Esophagus squamous epithelium (tissue), 5 donors: ENCODE measurements at places on chromosomes 1 and 21.

DNA sequence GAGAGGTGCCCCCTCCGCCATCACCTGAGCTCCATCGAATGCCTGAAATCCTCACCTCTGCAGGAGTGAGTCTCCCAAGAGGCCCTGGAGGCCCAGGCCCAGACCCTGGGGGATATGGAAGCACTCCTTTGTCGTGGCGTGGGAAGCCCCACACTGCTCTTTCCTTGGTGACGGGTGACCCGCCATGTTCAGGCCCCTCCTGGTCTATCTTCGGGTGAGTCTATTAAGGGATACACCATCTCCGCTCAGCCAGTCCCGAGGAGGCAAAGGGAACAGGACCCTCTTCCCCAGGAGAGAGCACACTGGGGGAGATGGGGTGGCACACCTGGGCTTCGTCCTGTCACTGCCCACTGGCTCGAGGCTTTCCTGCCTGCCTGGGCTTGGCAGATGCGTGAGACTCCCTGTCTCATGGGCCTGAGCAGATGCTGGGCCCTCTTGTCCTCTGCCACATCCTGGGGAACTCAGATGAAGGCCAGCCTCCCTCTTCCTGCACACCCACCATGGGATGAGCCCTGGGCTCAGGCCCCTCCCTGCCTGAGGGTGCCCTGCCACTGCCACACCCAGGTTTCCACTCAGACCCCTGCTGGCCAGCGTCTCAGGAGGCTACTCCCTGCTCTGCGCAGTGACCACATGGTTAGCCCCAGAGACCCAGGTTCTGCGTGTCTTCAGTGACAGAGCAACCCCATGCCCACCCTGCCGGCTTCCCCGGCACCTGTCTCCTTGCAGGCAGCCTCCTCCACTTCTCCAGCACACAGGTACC lies 3.8 kb upstream of the NPHP4 start:
- H3K27me3 ChIP-seq, result no peaks in the 10 kb centered on the region
- peaks cover 11% of the 10 kb centered on the region for H3K4me1 ChIP-seq
- no peak overlapping the region for H3K4me3 ChIP-seq
- no peak overlapping the region for H3K27ac ChIP-seq
- no peaks in the 10 kb centered on the region for H3K36me3 ChIP-seq

GRCh38 chr1:168801032-168801745 lies 72.2 kb upstream of the DPT start:
- no peaks in the 10 kb centered on the region for H3K27me3 ChIP-seq
- H3K4me3 ChIP-seq, result no peak overlapping the region
- DNase-seq, result no peak
- no peaks in the 10 kb centered on the region for H3K36me3 ChIP-seq
- no peaks in the 10 kb centered on the region for H3K4me1 ChIP-seq
- H3K27ac ChIP-seq, result no peak overlapping the region

- no peak overlapping the region for H3K27ac ChIP-seq
- no peaks in the 10 kb centered on the region for H3K4me1 ChIP-seq
- H3K36me3 ChIP-seq, result no peaks in the 10 kb centered on the region
- no peak for DNase-seq
- H3K27me3 ChIP-seq, result no peaks in the 10 kb centered on the region
- no peak overlapping the region for H3K4me3 ChIP-seq
Observed at GRCh38 chr21:32682696-32683474, 44.9 kb downstream of the SYNJ1 start.

GRCh38 chr21:15852146-15852545 lies 122.4 kb downstream of the USP25 start:
- H3K4me3 ChIP-seq, result no peak overlapping the region
- DNase-seq, result no peak
- H3K36me3 ChIP-seq, result peaks cover 26% of the 10 kb centered on the region
- H3K27me3 ChIP-seq, result no peaks in the 10 kb centered on the region

GRCh38 chr21:42513151-42513984 lies at the start of gene SLC37A1:
TSS of gene SLC37A1 (plus strand) at chr21:42513852. CDS start at chr21:42518455, 4,603 bp downstream.
- peaks cover 25% of the 10 kb centered on the region for H3K4me1 ChIP-seq
- peak within 1 kb of the TSS; percentile 83 for H3K27ac ChIP-seq
- H3K36me3 ChIP-seq, result no peaks in the 10 kb centered on the region
- H3K27me3 ChIP-seq, result no peaks in the 10 kb centered on the region
- DNase-seq, result no peak
- H3K4me3 ChIP-seq, result peak within 1 kb of the TSS; percentile 78

DNA sequence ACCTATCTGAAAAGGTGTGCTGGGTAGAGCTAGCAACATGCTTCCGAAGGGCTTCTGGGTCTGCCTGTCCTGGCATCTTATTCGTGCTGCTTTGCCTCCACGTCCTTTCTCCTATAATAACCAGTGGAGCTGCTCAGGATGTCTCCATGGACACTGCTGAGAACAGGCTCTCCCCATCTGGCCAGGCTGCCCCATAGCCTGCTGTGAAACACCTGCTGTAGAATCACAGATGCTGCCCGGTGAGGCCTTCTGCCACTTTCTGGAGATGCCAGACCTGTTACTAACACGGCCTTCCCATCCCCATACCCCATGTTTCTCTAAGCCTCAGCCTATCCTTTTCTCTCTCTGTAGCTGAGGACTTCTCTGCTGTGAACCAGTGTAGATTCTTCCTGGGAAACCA lies 120.5 kb downstream of the IER5 start:
- no peaks in the 10 kb centered on the region for H3K36me3 ChIP-seq
- no peak overlapping the region for H3K4me3 ChIP-seq
- no peak for DNase-seq
- no peaks in the 10 kb centered on the region for H3K4me1 ChIP-seq

DNA sequence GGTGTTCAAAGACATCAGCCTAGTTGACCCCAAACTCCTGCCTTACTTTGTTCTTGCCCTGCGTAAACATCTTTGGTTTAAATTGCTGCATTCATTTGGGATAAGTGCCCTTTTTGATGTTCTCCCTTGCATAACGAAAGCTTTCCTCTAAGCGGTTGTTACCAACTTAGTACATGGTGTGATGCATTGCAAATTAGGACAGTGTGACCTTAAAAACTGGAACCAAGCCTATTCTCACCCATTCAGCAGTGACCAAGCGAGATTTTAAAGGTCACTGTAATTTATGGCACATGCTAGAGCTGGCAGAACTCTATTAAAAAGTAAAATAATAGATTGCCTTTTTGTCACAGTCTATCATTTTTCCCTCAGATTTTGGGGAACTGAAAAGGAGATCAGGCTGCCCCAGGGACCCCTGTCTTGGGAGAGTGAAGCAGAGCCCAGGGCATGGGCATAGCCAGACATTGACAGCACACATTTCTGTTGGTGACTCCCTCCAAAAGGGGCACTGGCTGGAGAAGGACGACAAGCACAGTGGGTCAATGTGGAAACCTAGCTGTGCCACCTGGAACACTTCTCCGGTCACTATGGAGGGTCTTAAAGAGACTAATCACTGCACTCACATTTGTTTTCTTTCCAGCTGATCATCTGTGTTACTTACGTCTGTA lies 63.9 kb downstream of the KCNK1 start:
- H3K4me1 ChIP-seq, result no peaks in the 10 kb centered on the region
- no peaks in the 10 kb centered on the region for H3K36me3 ChIP-seq
- no peak overlapping the region for H3K4me3 ChIP-seq
- no peak for DNase-seq
- H3K27ac ChIP-seq, result no peak overlapping the region
- no peaks in the 10 kb centered on the region for H3K27me3 ChIP-seq

DNA sequence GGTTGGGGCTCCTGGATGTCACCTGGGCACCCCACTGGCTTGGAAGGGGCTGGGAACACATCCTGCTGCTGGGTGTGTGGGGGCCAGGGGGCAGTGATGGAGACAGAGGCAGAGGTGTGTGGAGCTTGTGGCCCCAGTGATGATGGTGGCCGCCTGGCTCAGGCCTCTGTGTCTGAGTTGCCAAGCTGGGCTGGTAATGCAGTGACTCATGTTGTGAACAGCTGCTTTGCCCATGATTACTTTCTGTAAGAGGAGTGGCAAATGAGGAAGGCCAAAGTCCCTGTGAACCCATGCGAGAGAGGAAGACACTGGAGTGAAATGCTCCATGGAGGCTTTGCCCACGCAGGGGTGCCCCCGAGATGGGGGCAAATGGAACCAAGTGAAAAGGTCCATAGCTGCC lies 86.8 kb downstream of the KCNJ6 start:
- H3K27me3 ChIP-seq, result no peaks in the 10 kb centered on the region
- no peak overlapping the region for H3K4me3 ChIP-seq
- no peaks in the 10 kb centered on the region for H3K36me3 ChIP-seq
- no peaks in the 10 kb centered on the region for H3K4me1 ChIP-seq
- DNase-seq, result no peak

DNA sequence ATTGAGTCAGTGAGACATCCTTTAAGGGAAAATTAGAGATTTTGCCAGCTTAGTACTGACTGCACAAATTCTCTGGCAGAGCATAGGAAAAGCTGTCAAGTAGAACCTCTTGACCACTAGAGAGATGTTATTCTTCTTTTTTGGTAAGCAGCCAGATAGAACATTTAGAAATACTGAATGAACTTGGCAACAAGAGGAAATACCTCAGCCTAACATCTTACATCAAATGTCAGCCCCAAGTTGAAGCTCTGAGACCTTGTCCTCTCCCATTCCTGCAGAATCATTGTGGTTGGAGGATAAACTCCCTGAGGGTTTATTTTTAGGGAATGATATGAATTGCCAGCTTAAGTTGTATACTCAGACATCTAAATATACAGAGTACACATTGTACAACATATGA lies 53.5 kb downstream of the MIGA1 start:
- H3K27ac ChIP-seq, result peak overlapping the region; percentile 91
- H3K36me3 ChIP-seq, result peaks cover 12% of the 10 kb centered on the region
- peaks cover 50% of the 10 kb centered on the region for H3K4me1 ChIP-seq
- H3K27me3 ChIP-seq, result no peaks in the 10 kb centered on the region
- DNase-seq, result no peak

GRCh38 chr1:204984499-204984898 lies 58.5 kb upstream of the CNTN2 start:
- no peak for DNase-seq
- no peaks in the 10 kb centered on the region for H3K36me3 ChIP-seq
- no peaks in the 10 kb centered on the region for H3K4me1 ChIP-seq
- H3K4me3 ChIP-seq, result no peak overlapping the region

GRCh38 chr1:193406901-193407300 lies 220.5 kb upstream of the B3GALT2 start:
- DNase-seq, result no peak
- no peak overlapping the region for H3K27ac ChIP-seq
- no peaks in the 10 kb centered on the region for H3K4me1 ChIP-seq
- no peaks in the 10 kb centered on the region for H3K36me3 ChIP-seq
- H3K27me3 ChIP-seq, result no peaks in the 10 kb centered on the region
- H3K4me3 ChIP-seq, result no peak overlapping the region

- no peak overlapping the region for H3K27ac ChIP-seq
- DNase-seq, result no peak
- no peaks in the 10 kb centered on the region for H3K27me3 ChIP-seq
- no peak overlapping the region for H3K4me3 ChIP-seq
Observed at GRCh38 chr1:62407398-62408009, 29.3 kb upstream of the USP1 start.

DNA sequence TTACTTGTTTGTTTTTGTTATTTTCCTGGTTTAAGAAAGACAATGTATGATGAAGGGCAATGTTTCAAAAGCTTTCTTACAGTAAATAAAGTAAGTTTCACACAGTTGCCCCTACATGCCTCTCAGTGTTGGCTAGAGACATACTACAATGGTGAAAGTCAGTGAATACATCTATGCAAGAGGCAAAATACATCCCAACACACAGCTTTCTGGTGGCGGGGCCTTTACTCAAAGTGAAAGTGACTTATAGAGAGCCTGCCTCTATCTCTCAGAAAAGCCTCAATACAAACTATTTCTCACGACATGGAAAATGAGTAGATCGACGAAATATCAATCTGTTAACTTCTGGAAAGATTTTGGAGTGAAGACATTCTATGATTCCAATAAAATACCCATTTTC lies 122.3 kb downstream of the SLC30A10 start:
- no peak for DNase-seq
- H3K4me3 ChIP-seq, result no peak overlapping the region
- no peak overlapping the region for H3K27ac ChIP-seq
- no peaks in the 10 kb centered on the region for H3K27me3 ChIP-seq
- H3K36me3 ChIP-seq, result no peaks in the 10 kb centered on the region

DNA sequence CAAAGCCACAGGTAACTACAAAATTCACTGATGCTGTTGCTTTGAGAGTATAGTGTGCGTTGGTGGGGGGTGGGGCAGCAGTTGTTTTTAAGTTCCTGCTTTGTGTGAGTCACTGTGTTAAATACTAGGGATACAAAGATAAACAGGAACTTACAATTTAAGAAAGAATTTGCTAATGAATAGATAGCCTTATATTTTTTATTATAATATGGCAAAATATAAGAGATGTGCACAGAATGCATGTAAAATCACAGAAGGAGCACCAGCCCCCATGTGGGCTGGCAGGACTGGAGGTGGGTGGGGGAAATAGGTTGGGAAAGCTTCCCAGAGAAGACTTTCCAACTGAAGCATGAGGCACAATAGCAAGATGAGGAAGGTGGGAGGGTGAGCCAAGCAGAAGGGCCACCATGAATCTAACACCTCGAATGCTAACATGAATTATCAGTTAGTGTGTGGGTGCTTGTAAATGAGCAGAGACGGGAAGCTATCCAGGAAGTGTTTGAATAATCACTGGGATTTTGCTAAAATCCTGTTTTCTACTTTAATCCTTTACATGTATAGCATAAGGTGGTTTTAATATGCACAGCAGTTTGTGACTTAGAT lies 57.0 kb upstream of the RAVER2 start:
- H3K27ac ChIP-seq, result no peak overlapping the region
- no peak overlapping the region for H3K4me3 ChIP-seq
- H3K27me3 ChIP-seq, result no peaks in the 10 kb centered on the region
- H3K36me3 ChIP-seq, result no peaks in the 10 kb centered on the region
- no peaks in the 10 kb centered on the region for H3K4me1 ChIP-seq
- no peak for DNase-seq

GRCh38 chr1:226862890-226863289 lies 7.5 kb upstream of the PSEN2 start:
- H3K4me1 ChIP-seq, result peaks cover 8% of the 10 kb centered on the region
- DNase-seq, result no peak
- no peaks in the 10 kb centered on the region for H3K36me3 ChIP-seq
- no peak overlapping the region for H3K4me3 ChIP-seq

DNA sequence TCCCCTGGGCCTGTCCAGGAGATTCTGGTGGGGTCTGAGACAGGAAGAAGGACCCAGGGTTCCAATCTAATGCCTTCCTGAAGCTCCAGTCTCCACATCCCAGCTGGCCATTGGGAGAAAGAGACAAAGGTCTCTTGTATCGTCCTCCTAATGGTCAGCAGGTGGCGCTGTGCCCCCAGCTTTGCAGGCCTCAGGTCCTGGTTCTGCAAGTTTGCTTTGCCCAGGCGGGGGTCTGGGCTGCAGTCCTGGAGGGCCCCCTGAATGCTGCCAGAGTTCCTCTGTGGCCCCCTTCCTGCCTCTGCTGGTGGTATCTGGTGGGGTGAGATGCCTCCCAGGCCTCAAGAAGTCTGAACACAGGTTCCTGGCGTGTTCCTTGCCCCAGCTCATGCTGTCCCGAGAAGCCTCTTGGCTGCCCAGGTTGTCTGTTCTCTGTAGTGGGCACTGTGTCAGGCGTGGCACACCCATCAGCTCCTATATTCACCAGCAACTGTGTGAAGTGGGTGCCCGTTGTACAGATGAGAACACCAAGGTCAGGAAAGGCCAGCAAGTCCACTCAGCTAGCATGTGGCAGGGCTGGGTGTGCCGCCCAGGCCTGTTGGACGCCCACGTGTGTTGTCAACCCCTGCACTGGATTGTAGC lies 33.8 kb upstream of the CSF3R start:
- no peak overlapping the region for H3K27ac ChIP-seq
- DNase-seq, result no peak
- no peak overlapping the region for H3K4me3 ChIP-seq
- no peaks in the 10 kb centered on the region for H3K36me3 ChIP-seq
- H3K27me3 ChIP-seq, result peaks cover 17% of the 10 kb centered on the region
